ENCODE measurements at places on chromosomes 3 and 15. TPM values are rescaled to one million over a fixed set of nuclear protein-coding genes. Genes with fewer than 3 reads are reported as not detected.

DNA sequence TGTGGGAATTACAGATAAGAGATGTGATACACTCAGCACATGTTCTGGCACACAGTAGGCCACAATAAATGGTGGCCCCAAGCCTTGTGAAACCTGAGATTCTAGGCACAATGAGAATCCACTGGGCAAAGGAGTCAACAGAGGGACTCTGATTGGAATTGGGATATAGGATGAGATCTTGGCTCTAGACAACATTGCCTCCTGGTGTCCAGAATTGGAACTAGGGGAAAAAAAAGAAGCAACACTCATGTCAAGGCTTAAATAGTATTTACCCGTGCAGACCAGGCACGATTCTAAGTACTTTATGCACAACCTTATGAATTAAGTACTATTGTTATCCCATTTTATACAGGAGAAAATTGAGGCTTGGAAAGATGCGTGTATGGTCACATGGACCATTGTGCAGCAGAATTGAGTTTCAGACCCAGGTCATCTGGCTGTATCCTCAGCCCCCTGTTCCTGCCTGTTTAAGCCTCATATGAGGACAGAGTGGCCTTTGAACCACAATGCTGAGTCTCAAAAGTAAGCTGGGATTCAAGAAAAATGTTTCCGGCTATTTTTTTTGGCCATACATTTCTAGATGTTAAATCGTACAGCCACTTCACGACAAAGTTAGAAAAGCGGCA is 124.8 kb downstream of the SV2B start:
- peak; percentile 68 for DNase-seq

Gene PLSCR5
- not detected for total RNA-seq

DNA sequence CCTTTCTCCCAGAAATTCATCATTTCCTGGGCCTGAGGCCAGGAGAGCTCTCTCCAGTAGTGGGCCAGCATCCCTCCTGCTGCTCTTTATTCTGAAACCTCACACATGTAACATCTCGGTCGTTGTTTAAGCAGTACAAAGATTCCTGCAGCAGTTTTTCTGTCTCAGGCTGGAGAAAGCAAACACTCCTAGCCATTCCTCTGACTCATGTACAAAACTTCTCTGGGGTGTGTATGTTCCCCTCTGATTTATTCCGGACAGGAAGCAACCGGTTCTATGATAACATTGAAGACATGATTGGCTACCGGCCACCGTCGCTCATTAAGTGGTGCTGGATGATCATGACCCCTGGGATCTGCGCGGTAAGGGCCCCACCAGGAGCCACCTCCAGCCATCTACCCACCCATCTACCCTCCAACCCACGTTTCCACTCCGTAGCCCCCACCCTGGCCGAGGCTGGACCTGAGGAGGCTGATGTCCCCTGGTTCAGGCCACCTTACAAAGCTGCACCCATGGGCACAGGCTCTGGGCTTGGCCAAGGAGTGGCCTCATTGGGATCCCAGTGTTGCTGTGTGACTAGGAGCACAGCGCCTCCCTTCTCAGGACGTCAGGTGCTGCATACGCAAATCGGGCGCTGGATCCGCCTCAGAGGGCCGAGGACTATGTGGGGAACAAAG is 58.6 kb upstream of the SLC6A1 start:
- no peak for DNase-seq

Gene GABRR3
- total RNA-seq = not detected

DNA sequence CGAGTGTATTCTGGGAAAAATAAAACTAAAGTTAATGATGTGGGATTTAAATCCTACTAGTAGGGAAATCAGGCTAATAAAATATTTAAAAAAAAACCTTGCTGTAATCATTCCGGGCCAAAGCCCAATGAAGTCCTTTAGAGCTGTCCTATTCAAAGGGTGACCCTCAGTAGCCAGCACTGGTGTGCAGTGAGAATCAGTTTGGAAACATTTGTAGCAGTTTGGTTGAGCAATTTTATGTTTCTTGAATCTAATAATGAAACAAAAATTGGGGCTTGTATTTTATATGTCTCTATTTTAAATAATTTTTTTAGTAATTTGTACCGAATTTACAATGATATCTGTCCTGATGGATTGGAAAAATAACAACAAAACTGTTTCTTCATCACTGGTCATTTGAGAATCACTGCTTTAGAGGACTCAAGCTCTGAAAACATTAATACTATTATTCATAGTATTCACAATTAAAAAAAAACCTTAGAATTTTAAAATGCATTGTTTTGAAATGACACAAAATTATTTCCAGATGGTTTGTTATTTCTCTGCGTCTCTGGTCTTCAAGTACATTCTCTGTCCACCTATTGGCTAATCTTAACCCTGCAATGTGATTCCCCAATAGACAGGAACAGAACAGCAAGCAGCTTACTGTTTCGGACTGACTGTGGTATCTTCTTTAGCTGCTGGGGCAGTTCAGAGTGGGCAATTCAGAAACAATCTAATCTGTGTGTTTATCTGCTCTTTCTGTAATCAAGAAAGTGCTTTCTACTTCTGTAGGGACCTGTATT is 71.2 kb downstream of the OTOL1 start:
- DNase-seq = no peak

- DNase-seq = no peak
These were observed 47.0 kb downstream of the BOC start for GRCh38 chr3:113258361-113258760.
